Stimulated activated CD4-positive, alpha-beta T cell treated with anti-CD3 and anti-CD28 coated beads, Interleukin-4, amount 100 ng/mL, for 1 hour (primary cell): ENCODE measurements at places on chromosomes 16 and 17.

GRCh38 chr17:79091226-79091670 is 16.6 kb downstream of the ENGASE start:
- no peak for DNase-seq

DNA sequence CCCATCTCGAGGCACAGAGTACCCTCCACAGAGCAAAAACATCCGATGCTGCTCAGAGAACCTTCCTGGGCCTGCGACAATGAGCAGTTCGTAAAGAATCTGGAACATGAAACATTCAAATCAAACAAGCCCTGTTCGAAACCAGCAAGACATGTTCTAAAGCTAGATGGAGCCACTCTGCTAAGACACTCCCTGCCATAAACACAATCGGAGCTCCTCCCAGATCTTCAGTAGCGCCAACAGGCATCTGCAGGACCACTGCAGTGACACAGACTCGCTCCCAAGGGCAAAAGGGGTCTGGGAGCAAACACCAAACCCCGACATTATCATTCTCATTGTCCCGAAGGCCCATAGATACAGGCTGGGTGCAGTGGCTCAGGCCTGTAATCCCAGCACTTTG is 108.7 kb downstream of the ZFHX3 start:
- DNase-seq, result no peak

GRCh38 chr16:1746693-1747195 is 24.6 kb downstream of the NME3 start:
- DNase-seq, result no peak

GRCh38 chr16:49378816-49379215 is 5.2 kb downstream of the C16orf78 start:
- no peak for DNase-seq

- DNase-seq, result no peak
These were observed 22.8 kb downstream of the TEX2 start for GRCh38 chr17:64240261-64240740.

- DNase-seq, result peak; percentile 71
These were observed 37.3 kb downstream of the SMG6 start for GRCh38 chr17:2266045-2266864.

DNA sequence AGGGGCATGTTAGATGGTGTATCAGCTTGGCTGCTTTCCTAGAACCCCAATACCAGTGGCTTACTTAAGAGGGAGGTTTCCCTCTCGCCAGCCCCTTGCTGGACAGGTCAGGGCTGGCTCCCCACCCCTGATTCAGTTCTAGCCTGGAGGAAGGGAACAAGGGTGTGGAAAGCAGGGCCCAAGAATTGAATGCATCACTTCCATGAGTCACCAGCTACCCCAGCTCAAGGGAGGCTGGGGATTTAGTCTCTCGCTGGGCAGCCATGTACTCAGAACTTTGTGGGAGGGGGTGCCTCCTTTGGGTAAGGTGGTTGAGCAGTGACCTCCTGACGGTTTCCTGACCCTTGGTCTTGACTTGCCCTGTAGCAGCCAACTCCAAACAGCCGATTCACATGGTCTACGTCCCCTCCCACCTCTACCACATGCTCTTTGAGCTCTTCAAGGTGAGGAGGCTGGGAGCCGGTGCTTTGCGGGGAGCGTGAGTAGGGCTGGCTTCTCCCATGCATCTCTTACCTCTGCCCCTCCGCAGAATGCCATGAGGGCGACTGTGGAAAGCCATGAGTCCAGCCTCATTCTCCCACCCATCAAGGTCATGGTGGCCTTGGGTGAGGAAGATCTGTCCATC is 12.8 kb downstream of the PDK2 start:
- no peak for DNase-seq

GRCh38 chr17:61816538-61816937 is 46.8 kb downstream of the BRIP1 start:
- no peak for DNase-seq

DNA sequence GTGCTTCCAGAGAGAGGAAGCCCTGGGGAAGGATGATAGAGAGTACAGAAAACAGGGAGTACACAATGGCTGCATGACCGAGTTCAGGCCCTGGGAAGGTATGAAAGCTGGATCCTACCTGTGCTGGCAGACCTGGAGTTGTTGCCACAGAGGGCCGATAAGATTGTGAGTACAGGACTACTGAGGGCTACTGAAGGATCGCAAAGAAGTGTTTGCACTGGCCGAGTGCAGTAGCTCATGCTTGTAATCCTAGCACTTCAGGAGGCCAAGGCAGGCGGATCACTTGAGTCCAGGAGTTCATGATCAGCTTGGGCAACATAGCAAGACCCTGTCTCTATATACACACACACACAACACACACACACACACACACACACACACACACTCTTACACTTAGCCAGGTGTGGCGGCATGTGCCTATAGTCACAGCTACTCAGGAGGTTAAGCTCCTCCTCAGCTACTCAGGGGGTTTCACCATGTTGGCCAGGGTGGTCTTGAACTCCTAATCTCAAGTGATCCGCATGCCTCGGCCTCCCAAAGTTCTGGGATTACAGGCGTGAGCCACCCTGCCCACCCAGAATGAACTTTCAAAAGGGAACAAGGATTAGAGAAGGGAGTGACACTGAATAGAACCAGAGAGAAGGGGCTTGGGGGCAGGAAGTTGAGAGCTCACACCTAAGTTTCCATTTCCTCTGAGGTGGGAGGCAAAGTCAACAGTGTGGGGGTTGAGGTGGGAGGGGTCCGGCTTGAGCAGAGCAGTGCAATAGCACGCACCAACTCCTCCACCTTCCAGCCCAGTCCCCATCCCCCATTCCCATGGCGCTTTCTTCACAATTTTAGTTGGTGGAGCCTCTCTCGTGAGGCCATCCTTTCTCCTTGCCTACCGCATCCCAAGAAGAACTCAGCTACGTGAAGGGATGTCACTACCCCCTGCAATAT is 7.5 kb downstream of the SCIMP start:
- no peak for DNase-seq

DNA sequence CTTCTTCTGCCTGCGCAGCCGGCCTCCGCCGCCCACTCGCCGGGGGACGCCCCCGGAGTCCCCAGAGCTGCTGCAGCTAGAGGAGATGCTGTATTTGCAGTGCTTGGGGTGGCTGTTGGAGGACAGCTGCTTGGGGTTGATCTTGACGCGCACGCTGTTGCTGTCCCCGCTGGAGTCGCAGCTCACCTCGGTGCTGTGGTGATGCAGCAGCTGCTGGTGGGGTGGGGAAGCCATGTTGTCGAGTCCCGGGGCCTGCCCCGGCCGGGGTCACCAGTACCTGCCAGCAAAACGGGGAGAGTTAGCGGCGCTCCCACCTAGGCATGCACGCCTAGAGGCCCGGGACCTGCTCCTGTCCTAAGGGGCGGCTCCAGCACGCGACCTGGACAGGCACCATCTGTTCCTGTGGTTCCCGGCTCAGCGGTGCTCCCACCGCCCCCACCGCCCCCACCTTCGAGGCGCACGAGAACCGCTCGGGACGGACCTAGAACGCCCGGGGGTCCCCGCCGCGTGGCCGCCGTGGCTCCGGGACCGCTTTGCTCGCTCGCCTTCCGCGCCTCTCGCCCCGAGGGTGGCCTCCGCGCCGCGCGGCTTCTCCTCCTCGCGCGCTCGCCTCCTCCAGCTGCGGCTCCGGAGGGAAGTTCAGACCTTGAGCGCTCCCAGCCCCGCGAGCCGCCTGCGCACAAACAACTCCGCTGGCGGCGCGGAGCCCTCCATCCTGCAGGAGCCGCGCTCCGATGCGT is 863 bp downstream of the ADCY9 start:
- peak; percentile 46 for DNase-seq

DNA sequence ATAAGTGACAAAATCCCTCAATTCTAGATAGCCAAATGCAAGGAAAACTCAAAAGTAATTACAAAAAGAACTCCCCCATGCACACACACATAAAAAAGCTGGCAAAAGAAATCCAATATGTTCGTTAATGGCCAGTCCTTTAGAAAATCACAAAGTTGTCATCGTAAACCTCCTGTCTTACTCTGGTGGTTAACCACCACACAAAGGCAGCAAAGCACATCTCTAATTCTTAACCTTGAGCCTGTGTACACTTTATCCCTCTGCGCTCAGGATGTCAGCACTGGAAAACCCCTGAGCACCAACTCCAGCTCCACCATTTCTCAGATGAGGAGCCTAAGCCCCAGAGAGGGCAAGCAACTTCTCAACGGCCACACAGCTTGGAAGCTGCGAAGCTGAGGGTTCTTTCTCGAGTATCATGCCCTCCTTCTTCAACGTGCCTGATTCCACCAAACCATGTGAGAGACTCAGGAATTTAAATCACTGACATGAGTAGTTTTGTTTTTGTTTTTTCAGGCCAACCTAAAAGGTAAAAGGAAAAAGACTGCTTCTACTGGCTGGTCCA is 72.5 kb downstream of the C16orf95 start:
- DNase-seq, result no peak

DNA sequence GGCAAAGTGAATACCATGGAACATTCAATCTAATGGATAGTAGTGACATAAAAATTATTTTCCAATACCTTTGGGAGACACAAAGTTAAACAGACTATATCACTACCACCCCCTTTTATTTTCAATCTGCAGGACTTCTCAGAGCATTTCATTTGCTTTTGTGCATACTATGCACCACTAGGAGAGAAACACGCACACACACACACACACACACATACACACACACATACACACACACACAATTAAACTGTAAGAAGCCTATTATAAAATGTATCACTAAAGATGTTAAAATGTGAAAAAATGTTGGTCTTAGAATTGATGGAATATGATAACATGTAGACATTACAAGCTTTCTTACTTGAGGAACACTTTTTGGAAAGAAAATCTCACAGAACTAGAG is 331.4 kb downstream of the CA10 start:
- no peak for DNase-seq

GRCh38 chr16:13060932-13061331 is 159.5 kb downstream of the SHISA9 start:
- no peak for DNase-seq

GRCh38 chr17:5391678-5392077 is 27.8 kb downstream of the NUP88 start:
- DNase-seq, result no peak

- no peak for DNase-seq
These were observed 128.9 kb downstream of the BRIP1 start for GRCh38 chr17:61734466-61734865.

GRCh38 chr17:17224137-17224536 is 12.8 kb downstream of the FLCN start:
- no peak for DNase-seq

GRCh38 chr17:27207073-27207513 is 86.8 kb upstream of the WSB1 start:
- no peak for DNase-seq

- no peak for DNase-seq
These were observed 28.1 kb downstream of the MYBBP1A start for GRCh38 chr17:4527134-4527533.

- no peak for DNase-seq
These were observed 12.7 kb downstream of the NDUFAF8 start for GRCh38 chr17:81251709-81252301.

GRCh38 chr16:9014389-9014788 is 50.7 kb upstream of the USP7 start:
- no peak for DNase-seq

DNA sequence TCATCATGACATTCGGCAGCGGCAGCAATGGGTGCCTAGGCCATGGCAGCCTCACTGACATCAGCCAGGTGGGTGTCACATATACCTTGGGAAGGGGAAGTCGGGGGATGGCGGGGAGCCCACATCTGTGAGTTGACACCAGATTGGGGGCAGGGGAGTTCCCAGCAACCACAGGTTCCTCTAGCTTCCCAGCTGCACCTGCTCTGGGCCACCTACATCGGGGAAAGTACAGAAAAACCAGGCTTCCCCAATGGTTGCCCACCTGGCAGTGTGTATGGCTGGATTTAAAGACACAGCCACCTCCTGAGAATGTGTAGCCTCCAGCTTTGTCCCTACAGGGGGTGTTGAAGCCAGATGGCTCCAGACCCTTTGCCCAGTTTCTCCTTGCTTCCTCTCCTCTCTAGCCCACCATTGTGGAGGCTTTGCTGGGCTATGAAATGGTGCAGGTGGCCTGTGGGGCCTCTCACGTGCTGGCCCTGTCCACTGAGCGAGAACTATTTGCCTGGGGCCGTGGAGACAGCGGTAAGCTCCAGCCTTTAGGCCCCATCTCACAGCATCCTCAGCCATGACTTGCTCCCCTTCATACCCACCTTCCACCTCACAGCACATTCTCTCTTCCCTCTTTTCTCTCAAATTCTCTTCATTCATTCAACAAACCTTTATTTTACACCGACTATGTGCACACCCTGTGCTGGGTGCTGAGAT is 5.0 kb upstream of the TRAF4 start:
- DNase-seq, result peak; percentile 74

GRCh38 chr16:49343291-49343690 is 30.3 kb upstream of the C16orf78 start:
- no peak for DNase-seq

- no peak for DNase-seq
These were observed 30.9 kb upstream of the PLLP start for GRCh38 chr16:57315416-57315815.

- DNase-seq, result no peak
These were observed 103.9 kb upstream of the NETO2 start for GRCh38 chr16:47247690-47248089.

DNA sequence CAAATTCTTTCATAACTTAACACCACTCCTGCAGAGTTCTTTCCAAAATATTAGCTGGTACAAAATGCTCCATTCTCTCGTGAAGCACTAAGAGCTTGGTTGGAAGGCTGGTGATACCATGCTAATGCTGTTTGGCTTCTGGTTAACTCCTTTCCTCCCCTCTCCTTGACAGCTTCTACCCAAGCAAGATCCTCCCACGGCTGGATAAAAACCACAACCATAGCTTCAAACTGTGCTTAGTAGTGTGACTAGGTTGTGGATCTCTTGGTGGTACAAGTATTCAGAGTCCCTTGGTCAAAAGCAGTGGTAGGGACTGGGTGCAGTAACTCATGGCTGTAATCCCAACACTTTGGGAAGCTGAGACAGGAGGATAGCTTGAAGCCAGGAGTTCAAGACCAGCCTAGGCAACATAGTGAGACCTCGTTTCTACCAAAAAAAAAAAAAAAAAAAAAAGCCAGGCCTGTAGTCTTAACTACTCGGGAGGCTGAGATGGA is 2.3 kb downstream of the PHAF1 start:
- no peak for DNase-seq

- DNase-seq, result no peak
These were observed 14.1 kb downstream of the FAM222B start for GRCh38 chr17:28828294-28829040.

- no peak for DNase-seq
These were observed at the start of gene TMEM95 for GRCh38 chr17:7355053-7355452. Gene TMEM95, plus strand, starts transcription at chr17:7355156. Its CDS starts 49 bp downstream, at chr17:7355205.
